T-cell (primary cell): ENCODE measurements at places on chromosomes 5 and 9. TPM values are rescaled to one million over a fixed set of nuclear protein-coding genes. Genes with fewer than 3 reads are reported as not detected.

DNA sequence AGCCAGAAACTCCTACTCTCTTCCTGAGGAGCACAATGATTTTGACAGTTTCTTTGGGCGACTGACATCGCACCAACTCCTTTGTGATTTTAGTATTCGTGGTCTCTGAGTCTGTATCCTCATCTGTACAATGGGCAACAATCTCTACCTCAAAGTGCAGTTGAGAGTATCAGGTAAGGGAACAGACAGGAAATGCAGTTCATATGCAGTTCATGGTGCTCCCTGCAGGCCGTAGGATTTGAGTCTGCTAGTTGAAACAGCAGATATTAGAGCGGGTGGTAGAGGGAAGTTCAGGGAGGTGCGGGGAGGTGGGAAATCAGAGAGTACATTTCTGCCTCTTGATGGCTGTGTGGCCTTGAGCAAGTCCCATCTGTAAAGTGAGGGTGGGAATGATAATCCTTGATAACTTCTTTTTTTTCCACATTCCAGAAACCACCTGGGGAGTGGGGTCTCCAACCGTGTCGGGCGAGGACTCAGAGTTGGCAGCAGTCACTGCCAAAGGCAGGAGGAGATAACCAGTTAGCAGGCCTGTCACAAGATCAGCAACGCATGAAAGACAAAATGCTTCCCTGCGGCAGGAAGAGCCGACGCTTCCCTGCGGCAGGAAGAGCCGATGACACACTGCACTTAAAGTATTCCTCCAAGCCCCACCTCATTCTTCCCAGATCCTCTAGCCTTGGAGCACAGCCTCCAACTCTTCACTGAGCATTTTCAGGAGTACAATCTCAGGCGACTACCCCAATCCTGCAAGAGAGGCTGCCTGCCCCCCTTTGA lies 6.0 kb upstream of the NEK6 start:
- DNase-seq, result no peak

DNA sequence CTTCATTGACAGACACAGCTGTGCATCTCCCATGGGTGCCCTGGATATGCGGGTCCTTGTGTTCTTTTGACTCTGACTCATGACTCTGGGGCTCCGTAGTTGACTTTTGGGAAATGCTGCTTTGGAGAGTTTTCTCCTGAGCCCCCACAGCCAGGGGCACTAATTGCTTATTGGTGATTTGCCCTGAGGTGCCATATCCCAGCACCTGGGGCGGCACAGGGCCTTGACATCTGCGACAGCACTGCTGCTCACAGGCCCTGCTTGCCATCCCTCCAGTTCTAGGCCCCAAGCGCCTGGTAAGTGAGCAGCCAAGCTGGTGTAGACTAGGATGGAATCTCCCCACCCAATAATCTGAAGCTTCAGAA lies 75.1 kb downstream of the AMBP start:
- DNase-seq, result no peak

Gene CCDC192
- total RNA-seq, result not detected

DNA sequence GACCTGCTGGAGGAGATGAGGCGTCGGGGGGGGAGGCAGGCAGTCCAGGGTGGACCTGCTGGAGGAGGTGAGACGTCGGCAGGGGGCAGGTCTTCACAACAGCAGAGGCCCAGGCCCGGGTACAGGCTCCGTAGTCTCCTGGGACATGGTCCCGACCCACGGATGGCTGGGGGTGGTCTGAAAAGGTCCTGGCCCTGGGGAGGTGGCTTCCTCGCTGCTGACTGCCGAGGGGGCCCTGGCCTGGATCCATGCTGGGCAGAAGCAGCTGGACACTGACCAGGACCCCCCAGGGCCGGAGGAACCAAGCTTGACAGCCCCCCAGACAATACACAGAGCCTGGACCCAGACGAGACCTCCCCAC lies 8.5 kb downstream of the EGFL7 start:
- DNase-seq, result no peak

Gene PTPRD
- not detected for total RNA-seq
